ENCODE measurements at places on chromosomes 7 and 10.

DNA sequence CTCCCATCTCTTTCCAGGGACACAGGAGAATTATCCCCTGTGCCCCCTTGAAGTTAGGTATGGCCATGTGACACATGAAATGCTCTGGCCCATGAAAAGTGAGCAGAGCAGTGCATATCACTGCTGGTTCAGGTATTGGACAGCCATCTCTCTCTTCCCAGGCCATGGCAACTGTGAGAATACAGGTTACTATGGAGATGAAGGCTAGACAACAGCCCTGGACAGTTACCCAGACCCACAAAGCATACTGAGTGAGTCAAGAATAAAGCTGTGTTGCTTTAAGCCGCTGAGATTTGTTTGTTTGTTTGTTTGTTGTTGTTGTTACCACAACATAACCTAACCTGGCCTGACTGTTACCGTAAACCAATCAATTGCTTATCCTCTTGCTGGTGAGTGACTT, 722.3 kb downstream of the KCNMA1 start:
- no peak for DNase-seq

GRCh38 chr7:45384499-45384898, 189.7 kb upstream of the ADCY1 start:
- no peak for DNase-seq

DNA sequence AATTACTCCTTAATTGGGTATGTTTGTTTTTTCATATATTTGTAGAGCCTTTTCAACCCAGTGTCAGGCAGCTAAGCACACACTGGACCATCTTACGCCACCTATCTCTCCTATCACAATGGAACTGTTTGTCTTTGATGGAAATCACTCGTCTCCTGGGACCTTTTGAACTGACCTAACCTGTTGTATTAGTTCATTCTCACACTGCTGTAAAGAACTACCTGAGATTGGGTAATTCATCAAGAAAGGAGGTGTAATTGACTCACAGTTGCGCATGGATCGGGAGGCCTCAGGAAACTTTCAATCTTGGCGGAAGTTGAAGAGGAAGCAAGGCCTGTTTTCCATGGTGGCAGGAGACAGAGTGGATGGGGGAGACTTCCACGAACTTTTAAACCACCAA, 182.0 kb downstream of the TCERG1L start:
- no peak for DNase-seq

DNA sequence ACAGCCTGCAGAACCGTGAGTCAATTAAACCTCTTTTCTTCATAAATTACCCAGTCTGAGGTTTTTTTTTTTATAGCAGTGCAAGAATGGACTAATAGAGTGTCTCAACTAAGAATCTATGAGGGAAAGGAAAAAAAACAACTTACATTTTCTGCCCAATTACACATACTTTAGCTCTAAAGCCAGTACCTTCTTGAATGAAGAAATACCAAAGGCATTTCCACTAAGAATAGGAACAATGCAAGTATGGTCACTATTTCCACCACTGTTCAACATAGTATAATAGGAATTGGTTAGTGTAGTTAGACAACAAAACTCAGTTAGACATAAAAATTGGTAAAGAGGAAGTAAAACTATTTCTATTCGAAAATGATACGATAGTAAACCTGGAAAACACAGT, 37.6 kb downstream of the MICU1 start:
- no peak for DNase-seq

DNA sequence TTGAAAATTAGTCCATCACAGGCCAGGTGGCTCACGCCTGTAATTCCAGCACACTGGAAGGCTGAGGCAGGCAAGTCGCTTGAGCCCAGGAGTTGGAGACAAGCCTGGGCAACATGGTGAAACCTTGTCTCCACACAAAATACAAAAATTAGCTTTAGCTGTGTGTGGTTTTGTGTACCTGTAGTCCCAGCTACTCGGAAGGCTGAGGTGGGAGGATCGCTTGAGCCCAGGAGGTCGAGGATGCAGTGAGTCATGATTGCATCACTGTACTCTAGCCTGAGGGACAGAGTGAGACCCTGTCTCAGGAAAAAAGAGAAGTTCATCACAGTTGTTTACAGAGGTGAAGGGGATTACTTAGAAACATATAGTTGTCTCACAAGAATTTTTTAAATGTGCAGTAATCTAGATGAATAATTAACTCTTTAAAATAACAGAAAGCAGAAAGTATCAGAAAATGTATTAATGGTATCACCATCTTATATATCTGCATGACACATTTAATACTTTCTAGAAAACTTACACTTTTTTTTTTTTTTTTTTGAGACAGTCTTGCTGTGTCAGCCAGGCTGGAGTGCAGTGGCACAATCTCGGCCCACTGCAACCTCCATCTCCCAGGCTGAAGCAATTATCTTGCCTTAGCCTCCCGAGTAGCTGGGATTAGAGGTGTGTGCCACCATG, 8.9 kb downstream of the LCOR start:
- DNase-seq: no peak

GRCh38 chr7:22318376-22318775, 38.6 kb downstream of the RAPGEF5 start:
- DNase-seq: no peak

DNA sequence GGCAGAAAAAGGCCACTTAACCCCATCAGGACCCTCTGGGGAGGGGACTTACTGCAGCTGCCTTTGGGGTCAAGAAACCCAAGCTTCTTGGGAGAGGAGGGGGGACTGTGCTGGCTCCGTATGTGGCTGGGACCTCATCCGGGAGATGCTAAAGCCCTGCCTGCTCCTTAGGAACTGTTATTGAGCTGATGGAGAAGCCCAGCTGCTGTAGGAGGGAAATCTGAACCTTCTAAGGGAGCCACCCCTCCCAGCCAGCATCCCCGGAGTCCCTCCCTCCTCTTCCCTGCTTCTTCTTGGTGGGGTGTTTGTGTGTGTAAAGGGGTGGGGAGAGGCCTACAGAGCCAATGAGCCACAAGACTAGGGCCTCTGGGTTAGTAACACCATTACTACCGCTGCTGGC, 8.2 kb downstream of the KCNIP2 start:
- no peak for DNase-seq

DNA sequence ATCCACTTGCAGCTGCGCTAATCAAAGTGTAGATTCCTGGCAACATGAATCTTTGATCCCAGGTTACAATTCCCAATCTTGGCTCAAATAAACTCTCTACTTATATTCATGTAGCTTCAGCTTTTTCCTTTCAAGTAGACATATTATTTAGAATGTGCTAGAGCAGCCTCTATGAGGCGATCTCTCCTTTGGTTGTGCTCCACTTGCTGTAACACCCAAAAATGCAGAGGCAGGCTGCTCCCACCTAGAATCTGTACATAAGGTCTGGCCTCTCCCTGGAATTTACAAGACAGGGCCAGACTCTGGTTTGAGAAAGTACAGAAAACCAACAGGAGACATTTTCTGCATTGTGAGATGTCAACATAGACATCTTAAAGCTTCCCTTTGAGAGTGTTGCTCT, 23.1 kb downstream of the ZNF107 start:
- no peak for DNase-seq

- DNase-seq: no peak
Observed at GRCh38 chr10:6926971-6927370, 346.9 kb upstream of the PRKCQ start.

DNA sequence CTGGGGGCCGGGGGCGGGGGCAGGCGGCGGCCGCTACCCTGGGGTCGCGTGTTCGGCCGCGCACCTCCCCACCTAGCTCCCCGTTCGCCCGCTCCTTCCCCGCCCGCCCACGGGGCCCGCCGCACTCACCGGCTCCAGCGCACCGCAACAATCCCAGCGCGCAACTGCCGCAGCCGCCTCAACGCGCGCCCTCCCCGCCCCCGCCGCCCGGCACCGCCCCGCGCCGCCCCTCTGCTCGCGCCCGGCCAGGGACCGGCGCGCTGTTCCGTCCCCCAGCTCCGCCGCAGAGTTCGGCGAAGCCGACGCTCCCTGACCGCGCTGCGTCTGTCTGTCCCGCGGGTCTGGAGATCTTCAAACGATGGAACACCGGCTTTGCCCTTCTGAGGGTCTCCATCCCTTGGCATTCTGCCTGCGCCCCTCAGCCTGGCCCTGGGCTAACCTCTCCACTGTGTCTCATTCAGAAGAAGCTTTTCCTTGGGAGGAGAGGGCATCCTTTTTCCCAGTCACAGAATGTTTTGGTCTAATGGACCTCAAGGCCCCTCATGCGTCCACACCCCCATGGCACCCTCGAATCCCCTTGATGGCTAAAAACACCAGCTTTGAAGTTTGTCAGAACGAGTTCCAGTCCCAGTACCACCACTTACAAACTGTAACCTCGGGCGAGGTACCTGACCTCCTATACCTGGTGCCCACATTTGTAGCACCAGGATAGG, at the start of gene NT5C2:
TSS of gene NT5C2 (minus strand) at position 166 of the 713 bp plus-strand sequence. CDS start 18,314 bp downstream, outside the sequence.
- peak; percentile 64 for DNase-seq

DNA sequence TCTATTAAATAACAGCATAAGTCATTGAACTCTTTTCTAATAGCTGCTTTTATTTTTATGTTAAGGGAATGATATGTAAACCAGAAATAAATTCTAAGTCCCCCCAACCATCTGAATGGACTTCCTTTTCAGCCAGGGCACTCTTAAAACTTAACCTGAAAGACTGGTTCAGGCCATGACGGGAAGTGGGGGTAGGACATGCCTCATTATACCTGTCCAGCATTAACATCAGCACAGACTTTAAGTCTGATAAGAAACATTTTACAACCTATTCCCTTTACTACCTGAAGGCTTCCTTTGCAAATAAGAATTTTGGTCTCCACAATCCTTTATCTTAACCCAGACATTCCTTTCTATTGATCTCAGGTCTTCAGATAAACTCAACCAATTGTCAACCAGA, 56.0 kb upstream of the CYP2C18 start:
- DNase-seq: no peak

DNA sequence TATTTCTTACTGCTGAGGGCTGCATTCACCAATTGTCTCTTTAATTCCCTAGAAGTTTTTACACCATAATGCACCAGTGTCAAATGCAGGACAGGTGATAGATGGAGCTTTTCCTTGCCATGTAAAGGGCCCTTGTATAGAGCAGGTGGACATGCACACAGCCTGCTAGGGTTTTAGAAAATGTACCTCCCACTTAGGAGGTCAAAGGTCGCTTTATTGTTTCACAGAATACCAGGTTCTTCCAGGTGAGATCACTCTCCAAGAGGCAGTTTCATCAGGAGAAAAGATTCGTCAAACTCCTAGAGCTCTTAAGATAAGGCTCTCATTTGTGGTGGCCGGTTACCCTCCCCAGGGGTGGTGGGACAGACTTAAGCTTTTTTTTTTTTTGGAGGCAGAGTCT, 215.8 kb downstream of the PHTF2 start:
- no peak for DNase-seq

DNA sequence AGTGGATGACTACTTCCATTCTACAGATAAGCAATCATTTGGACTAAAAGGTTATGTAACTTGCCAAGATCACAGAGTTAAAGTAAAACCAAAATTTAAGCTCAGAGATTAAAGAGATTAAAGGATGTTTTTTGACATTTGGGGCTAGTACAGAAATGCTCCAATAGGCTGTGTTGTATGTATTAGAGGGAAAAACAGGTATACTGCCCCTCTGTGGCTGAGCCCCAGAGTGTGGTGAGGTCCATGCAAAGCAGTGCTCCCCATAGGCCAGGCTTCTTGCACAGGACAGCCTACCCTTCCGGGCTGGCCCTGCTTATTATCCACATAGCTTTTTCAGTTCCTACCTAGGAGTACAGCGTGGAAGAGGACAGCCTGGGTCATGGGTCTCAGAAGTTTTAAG, 322.8 kb downstream of the POM121L12 start:
- DNase-seq: no peak

- DNase-seq: no peak
Observed at GRCh38 chr10:34528320-34528719, 286.8 kb downstream of the PARD3 start.

DNA sequence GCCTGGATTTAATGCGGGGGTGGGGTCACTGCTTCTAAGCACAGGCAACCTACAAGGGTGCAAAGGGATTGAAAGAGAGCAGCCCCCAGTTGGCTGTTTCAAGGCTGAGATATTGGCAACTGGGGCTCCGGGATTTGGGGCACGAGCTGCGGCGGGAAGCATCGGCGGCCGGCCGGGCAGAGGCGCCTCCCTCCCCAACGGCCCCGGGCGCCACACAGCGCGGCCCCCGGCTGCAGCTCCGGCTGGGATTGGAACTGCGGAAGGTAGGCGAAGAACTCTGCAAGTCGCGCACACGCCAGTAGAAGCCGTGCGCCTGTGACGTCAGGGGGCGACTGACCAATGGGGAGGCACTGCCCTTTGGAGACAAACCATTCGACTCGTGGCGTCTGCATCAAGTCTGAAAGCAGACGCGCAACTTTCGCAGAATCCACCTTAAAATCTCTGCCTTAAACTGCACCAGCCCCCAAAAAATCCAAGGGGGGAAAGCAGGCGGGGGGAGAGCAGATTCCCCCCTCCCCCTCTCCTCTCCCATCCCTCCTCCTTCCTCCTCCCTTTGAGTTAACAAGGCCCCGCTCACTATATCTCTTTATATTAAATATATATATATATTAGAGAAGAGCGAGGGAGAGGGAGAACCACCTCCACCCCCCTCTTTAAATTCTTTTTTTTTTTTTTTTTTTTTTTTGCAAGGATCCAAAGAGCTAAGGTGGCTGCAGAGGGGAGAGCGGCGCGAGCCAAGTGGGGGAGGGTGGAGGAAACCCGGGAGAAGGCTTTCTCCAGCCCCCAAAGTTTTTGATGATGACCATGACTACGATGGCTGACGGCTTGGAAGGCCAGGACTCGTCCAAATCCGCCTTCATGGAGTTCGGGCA, at the start of gene DLX6:
TSS of gene DLX6 (plus strand) at position 371 of the 872 bp plus-strand sequence. CDS start at position 796, 425 bp downstream.
- DNase-seq: peak; percentile 43

DNA sequence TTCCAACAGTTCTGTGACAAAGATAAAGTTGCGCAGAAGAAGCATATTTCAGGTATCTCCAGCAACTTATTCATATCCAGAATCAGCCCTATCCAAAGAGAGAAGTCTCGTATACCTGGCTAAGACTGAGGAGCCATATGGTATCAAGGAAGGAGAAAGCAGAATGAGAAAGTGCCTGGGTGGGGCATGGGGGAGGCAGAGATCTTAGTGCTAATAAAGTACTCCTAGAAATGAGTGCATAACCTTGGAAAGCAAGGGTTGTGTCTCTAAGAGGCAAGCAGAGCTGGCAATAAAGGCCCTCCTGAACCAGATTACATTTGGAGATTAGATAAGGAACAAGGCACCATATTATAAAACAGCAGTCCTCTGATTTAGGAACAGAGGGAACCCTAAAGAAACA, 12.7 kb downstream of the TASOR2 start:
- DNase-seq: no peak

GRCh38 chr7:53744403-53744760, 708.9 kb downstream of the POM121L12 start:
- DNase-seq: no peak

Measured in stimulated activated CD4-positive, alpha-beta T cell treated with anti-CD3 and anti-CD28 coated beads, Interleukin-12 subunit alpha, Interleukin-12 subunit beta, amount 100 ng/mL, for 24 hours (primary cell).